ENCODE measurements at places on chromosomes 3 and 15.

- DNase-seq: no peak
These were observed 668.5 kb downstream of the PLOD2 start for GRCh38 chr3:145492456-145492855.

- DNase-seq: no peak
These were observed 6.8 kb downstream of the UBE2E2 start for GRCh38 chr3:23209747-23210487.

DNA sequence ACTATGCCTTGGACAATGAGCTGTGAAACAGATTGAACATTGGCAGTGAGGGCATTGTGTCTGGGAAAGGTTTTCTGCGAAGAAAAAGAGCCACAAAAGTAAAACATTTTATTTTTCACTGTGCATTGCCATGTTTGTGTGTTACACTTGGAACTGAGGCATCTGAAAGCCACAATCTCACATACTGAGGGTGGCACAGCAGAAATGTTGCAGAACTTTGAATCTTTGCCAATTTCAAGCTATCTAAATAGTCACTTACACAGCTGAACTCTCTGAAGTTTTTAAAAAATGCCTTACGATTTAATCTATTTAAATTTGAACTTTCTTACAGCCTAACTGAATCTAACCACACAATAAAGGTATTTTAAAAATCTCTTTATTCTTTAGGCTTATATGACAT, 154.1 kb upstream of the GRM7 start:
- DNase-seq: no peak

GRCh38 chr3:45366290-45366689, 22.1 kb upstream of the LARS2 start:
- no peak for DNase-seq

- no peak for DNase-seq
These were observed 23.8 kb downstream of the ARHGEF26 start for GRCh38 chr3:154144825-154145465.

DNA sequence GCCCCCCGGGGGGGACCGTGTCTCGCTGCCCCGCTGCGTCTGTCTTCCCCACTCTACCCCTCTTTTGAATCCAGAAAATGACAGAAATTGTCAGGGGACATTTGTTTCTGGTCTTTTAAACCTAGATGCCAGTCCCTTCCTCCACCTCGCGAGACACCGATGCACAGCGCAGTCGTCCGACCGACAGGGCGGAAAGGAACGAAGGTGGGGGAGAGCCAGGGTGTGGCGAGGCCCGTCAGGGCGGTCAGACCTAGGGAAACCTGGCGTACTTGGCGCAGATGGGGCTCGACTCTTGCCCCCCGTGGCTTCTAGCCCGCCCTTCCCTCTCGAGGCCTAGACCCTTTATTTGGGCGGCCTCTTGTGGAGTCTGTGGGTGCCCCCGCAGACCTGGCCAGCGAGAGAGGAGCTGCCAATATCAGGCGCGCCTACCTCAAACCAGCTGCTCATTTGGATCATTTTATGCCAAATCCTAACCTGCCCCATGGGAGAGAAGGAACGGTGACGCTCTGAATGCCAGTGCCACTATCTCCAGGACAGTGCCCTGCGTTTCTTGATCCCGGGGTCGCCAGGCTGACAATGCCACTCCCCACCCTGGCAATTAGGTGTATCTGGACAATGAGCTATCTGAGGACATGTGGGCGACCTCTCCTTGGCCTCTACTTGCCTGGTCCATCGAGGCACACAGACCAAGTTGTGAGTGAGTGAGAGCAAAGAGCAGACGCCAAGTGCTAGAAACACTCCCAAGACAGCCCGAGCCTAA, 500 bp upstream of the RAB6B start:
- DNase-seq: peak; percentile 48

DNA sequence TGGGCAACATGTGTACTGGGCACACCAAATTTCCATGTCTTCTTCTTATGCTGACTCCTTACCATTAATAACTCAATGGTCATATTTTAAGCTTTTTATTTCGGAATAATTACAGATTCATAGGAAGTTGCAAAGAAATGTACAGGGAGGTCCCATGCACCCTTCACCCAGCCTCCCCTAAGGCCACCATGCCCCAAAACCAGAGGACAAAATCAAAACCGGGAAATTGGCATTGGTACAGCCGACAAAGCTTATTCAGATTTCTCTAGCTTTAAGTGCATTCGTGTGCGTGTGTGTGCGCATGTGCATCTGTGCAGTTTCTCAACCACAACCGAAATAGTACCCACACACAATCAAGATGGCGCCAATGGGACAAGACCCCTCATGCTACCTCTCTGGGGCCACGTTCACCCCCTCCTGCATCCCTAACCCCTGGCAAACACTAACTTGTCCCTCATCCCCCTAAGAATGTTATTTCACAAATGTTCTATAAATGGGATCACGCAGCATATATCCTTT, 23.4 kb downstream of the ATP10A start:
- no peak for DNase-seq

GRCh38 chr3:111725706-111726105, 130.6 kb upstream of the ZBED2 start:
- DNase-seq: no peak

GRCh38 chr3:30501526-30501925, 104.9 kb upstream of the TGFBR2 start:
- DNase-seq: no peak

- no peak for DNase-seq
These were observed 79.3 kb downstream of the SHQ1 start for GRCh38 chr3:72768936-72769335.

DNA sequence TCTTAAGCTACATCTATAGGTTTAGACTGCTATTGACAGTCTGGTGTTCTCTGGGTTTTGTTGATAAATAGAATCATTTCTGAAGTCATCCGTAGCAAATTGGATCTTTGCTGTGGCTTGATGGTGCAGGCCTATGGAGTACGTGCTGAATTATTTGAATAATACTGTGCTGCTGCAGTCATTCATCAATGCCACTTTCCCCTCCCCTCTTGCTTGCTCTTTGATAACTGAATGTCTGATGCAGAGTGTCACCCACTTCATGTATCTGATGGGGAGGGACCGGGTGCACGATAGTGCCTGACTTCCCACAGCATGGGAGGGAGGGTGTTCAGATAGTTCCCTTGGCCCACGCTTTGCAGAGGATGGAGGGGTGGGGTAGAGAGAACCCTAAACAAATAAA, 179.9 kb downstream of the AGBL1 start:
- no peak for DNase-seq
